LoVo (cell line): ENCODE measurements at places on chromosomes 11 and 22.

- DNase-seq = no peak
Measured at GRCh38 chr11:64003807-64004589, 17.8 kb downstream of the OTUB1 start.

GRCh38 chr11:81897639-81898038 is 836.0 kb downstream of the FAM181B start:
- DNase-seq = no peak

GRCh38 chr22:28329186-28330073 is 350.2 kb downstream of the TTC28 start:
- no peak for DNase-seq

- DNase-seq = no peak
Measured at GRCh38 chr11:15907806-15908205, 448.5 kb downstream of the SOX6 start.

- no peak for DNase-seq
Measured at GRCh38 chr22:45164270-45165088, 754 bp downstream of the NUP50 start.

DNA sequence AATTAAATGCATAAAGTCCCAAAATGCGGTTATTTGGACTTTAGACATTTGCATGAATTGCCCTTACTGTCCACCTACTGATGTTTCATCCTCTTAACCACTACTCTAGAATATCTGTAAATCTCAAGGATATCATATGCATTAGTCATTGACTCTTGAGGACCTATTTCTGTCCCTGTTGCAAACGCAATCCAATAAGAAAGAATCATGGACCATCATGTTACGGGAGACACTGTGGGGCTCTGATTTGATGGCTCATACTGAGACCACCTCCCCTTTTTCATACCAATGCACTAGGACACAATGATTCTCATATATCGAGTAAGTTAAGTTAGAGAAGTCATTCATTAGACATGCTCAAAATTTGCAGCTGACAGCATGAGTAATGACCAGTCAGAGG is 14.4 kb downstream of the POU2AF2 start:
- no peak for DNase-seq

- no peak for DNase-seq
Measured at GRCh38 chr11:12420040-12420439, 42.7 kb downstream of the PARVA start.

GRCh38 chr11:113928311-113928710 is 23.7 kb downstream of the HTR3B start:
- no peak for DNase-seq

DNA sequence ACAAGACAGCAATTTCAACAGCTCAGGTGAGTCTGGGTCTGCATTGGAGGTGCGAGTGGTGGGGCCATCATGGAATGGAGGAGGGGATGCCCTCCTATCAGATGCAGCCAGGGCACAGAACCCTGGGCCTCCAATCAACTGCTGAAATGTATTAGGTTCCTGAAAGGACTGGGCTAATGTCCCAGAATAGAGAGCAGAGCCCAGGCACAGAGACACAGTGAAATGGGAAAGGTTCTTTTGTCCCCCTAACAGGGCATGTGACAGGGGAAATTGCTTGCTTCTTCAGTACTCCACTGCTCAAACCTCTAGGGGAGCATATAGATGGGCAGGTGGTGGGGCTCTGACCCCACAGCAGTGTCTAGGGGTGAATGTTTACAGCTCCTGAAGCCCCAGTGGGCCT is 87.3 kb upstream of the CLPB start:
- DNase-seq = no peak

DNA sequence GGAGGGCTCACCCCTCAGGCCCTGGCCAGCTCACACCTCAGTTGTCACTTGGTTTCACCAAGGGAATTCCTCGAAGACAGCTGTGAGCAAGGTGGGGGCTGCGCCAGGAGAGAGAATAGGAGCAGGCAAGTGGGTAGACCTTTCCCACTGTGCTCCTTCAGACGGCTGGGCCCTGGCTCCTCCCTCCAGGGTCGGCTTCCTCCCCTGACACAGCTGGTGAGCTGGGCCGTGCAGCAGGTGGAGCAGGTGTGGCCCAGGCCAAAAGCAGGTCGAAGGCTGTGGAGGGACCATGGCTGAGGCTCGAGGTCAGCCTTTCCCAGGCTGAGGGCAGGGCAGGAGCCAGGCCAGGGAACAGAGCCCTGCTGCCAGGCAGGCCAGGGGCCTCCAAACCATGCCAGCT is 12.5 kb upstream of the MYRF start:
- DNase-seq = no peak

DNA sequence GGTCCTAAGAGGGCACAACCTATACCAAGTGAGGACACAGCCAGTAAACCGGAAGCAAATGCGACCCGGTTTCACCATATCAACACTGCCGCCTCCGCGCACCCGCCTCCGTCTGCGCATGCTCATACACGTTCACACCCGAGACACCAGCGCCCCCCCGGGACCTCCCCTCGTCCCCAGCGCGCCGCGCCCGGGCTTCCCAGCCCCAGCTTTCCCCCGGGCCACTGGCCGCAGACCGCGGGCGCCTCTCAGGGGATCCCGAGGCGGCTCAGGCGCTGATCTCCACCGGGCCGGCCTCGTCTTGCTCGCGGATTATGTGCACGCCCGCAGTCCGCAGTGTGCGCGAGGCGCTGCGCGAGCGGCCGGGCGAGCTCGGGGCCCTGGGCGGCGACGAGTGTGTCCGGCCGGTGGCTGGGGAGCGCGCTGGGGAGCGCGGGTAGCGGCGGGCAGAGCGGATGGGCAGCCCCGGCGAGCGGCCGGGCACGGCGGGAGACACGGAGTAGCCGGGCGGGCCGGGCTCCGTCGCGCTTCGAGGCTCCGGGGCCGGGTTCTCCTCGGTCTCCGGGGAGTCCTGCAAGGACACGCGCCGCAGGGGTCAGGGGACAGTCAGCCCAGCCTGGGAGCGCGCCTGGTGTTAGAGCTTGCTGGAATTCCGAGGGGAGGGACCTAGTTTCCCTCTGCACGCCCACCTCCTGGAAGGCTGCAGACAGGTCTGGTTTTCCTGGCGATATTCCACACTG is 2.0 kb downstream of the HEPN1 start:
- no peak for DNase-seq

- peak; percentile 40 for DNase-seq
Measured at GRCh38 chr11:27770576-27770975, 70.3 kb upstream of the BDNF start.

DNA sequence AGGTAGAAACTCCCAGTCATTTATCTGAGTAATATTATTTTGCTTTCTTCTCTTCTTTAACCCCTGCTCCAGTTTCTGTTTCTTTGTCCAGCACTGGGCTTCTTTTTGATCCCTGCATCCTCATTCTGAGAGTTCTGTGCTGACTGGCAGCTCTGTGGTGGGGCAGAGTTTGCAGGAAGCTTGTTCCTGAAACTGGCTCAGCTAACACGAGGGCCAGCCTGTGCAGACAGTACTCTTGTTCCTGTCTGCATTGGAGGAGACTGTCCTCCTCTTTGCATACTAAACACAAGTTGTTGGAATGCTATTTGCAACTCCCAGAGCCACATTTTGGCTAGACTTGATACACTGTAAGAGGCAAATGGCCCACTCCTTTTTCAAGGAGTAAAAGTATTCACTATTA is 93.1 kb upstream of the HORMAD2 start:
- no peak for DNase-seq

DNA sequence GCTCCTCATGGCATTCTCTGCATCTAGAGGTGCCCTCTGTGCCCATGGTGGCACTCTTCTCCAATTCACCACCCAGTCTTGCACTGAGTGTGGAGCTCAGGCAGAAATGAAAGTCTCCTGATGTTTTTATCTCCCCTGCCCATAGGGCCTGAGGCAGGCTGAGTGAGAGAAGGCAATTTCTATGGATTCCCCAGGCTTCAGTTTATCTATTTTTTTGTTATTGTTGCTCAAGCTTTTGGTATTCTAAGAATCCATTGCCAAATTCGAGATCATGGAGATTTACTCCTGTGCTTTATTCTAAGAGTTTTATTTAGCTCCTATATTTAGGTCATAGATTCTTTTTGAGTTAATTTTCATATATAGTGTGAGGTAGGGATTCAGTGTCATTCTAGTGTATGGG is 40.7 kb downstream of the TSPAN18 start:
- DNase-seq = no peak

DNA sequence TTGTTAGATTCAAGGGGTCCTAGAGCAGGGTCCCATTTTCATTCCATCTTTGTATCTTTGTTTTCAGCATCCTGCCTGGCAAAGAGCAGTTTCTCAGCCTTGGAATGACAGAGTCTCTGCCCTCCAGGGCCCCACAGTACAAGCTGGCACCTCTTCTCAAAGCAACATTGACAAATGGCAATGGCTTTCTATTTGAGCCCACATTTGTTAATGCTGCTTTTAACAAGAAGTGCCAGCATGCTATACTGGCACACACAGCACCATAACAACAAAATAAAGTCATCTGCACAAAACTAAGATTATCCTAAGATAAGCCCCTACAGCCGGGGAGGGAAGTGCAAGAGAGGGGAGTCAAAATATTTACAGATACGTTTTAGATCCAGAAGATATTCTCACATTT is 309.7 kb upstream of the C11orf87 start:
- no peak for DNase-seq

DNA sequence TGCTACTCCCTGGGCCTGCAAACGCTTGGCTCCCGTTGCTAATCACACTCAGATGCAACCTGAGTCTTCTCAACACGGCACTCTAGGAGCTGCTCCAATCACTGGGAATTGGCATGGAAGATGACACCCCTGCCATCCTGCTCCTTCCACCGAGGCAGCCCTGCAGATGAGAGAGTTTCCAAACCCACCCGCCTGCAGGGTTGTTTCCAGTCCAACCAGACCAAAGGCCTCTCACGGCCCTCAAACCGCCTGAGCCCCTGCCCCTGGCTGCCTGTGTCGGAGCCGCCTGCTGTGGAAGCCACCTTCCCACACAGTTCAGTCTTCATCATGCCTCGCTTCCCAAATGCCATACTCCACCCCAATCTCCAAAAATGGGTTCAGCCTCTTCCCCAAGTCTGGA is 36.8 kb upstream of the TP53I11 start:
- no peak for DNase-seq

- DNase-seq = no peak
Measured at GRCh38 chr22:32325811-32326237, 31.8 kb upstream of the RFPL3 start.

- DNase-seq = no peak
Measured at GRCh38 chr11:125343718-125344131, 152.3 kb downstream of the FEZ1 start.

DNA sequence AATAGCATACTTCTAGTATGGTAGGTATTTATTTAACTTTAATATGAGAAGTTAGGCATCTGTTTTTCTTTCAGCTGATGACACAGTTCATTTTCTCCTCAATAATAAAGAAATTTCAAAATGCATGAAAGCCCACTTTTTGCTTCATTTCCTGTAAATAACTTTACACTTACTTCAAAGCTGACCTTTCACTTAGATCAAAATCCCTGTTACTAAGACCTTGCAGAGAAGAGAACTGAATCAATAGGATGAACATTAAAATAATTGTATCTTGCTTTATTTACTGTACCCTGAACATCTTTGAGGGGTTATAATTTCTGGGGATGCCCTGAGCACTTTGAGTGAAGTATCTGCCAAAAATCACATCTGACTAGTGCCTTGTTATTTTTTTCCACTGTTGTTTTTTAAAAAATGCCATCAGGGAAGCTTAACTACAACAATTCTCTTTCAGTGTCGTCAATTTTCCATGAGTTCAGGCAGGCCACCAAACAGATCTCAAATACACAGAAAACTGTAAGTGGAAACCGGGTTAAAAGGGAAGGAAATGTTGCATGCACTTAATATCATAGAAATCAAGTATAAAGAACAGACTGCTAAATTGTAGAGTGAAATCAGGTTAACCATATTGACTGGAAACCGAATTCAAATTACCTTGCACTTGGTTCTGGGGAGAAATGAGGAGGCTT is 206.2 kb downstream of the MAML2 start:
- no peak for DNase-seq

GRCh38 chr11:67301313-67301921 is 1.9 kb upstream of the SSH3 start:
- DNase-seq = no peak

DNA sequence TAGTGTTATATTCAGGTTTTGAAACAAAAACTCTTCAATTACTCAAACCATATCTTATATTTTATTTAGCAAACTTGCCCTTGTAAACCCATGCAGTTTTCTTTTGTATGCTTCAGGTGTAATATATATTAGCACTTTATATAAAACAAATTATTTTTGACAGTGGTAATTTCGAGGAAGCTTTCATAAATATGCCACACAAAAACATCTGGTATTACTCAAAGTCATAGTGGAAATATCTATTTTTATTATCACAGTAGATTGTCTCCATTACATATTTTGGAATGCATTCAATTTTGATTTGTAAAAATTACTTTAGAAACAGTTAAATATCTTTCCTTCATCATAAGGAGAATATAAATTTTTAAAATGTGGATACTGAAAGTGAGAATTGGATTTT is 89.1 kb upstream of the FIBIN start:
- no peak for DNase-seq

DNA sequence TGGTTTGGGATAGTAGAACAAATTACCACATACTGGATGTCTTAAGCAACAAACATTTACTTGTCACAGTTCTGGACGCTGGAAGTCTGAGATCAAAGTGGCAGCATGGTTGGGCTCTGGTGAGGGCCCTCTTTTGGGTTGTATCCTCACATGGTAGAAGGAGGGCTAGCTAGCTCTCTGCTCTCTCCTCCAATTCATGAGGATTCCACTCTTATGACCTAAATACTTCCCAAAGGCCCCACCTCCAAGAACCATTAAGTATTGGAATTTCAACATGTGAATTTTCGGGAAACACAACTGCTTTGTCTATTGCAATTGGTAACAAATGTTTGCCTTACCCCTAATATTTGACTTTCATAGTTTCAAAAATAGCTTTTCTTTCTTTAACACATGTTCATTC is 52.6 kb downstream of the MUC15 start:
- DNase-seq = no peak

DNA sequence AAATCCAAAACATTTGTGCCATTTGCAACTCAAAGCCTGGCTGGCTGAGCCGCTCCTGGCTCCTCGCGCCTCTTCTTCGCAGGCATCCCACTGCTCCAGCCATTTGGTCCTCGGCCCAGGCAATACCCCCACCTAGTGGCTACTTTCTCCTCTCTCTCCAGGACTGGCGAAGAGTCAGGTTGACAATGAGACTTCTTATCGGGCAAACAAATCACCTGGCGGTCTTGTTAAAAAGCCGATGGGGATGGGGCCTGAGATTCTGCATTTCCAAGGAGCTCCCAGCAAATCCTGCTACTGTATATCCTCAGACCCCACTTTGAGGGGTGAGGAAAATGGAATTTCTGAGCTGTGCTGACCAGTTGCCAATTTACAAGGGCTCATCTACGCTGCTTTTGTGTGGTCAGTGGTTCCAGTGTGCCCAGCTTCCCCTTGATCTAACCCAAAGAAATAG is 89.0 kb downstream of the ISX start:
- peak; percentile 55 for DNase-seq

- no peak for DNase-seq
Measured at GRCh38 chr11:122749005-122749687, 89.2 kb upstream of the CRTAM start.
